Activated CD4-positive, alpha-beta memory T cell treated with anti-CD3 and anti-CD28 coated beads, Interleukin-2, amount 10 ng/mL, durations not matched to agents 7 days and 5 days (primary cell): ENCODE measurements at places on chromosomes 13 and 19. TPM values are rescaled to one million over a fixed set of nuclear protein-coding genes. Genes with fewer than 3 reads are reported as not detected.

GRCh38 chr19:47158879-47159503 is 28.4 kb downstream of the SAE1 start:
- H3K4me1 ChIP-seq: peaks cover 51% of the 10 kb centered on the region
- H3K36me3 ChIP-seq: peaks cover 58% of the 10 kb centered on the region
- H3K27ac ChIP-seq: peak overlapping the region; percentile 85

DNA sequence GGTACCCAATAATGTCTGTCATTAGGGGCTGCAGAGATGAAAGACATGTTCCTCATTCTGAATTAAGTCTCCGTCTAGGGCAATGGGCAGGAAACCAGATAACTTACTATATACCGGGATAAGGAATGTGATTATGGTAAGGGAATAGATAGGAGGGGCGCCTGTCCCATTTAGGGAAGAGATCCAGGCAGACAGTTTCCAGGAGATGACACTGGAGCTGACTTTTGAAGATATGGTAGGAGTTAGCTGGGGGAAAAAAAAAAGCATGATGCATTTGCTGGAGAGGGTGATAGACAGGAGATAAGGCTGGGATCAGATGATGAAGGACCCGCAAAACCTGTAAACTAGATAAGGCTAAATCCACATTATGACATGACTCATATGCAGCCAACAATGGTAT is 340.7 kb downstream of the DCT start:
- peaks cover 2% of the 10 kb centered on the region for H3K27me3 ChIP-seq
- no peaks in the 10 kb centered on the region for H3K36me3 ChIP-seq
- no peak overlapping the region for H3K4me3 ChIP-seq
- H3K27ac ChIP-seq: no peak overlapping the region
- no peak for DNase-seq

DNA sequence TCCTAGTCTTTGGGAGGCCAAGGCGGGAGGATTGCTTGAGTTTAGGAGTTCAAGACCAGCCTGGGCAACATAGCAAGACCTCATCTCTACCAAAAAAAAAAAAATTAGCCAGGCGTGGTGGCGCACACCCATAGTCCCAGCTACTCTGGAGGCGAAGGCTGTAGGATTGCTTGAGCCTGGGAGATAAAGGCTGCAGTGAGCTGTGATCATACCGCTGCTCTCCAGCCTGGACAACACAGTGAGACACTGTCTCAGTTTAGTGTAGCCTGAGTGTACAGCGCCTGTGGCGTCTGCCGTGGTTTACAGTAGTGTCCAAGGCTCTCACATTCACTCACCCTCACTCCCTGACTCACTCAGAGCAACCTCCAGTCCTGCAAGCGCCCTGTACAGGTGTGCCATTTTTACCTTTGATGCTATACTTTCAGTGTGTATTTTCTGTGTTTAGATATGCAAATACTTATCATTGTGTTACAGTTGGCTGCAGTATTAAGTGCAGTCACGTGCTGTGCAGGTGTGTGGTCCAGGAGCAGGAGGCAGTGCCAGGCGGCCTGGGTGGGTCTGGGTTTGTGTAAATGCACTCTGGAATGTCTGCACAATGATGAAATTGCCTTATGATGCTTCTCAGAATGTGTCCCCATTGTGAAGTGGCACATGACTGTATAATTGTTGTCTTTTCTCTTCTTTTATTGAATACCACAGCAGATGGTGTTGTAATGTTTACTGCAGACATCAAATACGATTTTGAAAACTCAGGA is 36.1 kb upstream of the DCUN1D2 start:
- H3K4me1 ChIP-seq: no peaks in the 10 kb centered on the region
- DNase-seq: no peak
- no peak overlapping the region for H3K27ac ChIP-seq

- no peak within 1 kb of the TSS for H3K4me3 ChIP-seq
- no peaks in the 10 kb centered on the region for H3K36me3 ChIP-seq
- H3K27ac ChIP-seq: no peak within 1 kb of the TSS
- no peak for DNase-seq
These were observed at the start of gene KLK8 for GRCh38 chr19:51001515-51001914. KLK8 (minus strand) TSS chr19:51001604; CDS start chr19:51001167, 437 bp downstream.

DNA sequence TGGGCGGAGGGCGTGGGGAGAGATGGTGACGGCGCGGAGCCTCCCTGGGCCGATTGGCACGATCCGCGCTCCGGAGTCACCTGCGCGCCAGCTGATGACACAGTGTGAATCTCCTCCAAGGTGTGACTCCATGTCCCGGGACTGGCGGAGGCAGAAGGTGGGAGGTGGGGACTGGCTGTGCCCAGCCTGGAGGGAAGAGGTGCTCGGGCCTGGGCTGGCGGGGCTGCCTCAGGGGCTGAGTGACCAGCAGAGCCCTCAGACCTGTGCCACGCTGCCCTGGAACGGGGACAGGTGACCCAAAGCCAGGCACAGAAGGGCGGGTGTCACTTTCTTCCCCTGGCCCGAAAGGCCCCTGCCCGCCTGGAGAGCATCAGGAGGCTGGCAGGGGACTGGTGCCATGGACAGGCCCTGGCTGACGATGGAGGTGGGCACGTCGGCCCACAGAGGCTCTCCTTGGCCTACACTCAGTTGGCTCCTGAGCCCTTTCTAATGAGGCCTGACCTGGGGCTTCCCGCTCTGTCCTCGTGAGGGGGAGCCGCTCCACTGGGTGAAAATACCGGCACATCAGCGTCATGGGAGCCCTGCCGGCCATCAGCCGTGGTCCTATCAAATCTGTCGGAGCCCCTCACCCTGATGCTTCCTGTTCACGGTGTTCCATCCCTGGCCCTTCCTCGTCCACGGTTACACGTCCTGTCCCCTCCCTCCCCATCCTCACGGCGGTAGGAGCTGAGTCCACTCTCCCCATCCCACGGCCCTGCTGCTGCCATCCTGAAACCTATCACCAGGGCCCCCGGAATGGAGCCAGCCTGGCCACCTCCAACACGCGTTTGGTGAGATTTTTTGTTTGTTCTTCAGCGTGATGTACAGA is 75.6 kb downstream of the SPACA7 start:
- no peaks in the 10 kb centered on the region for H3K27me3 ChIP-seq
- no peak overlapping the region for H3K27ac ChIP-seq
- peak; percentile 7 for DNase-seq
- no peaks in the 10 kb centered on the region for H3K36me3 ChIP-seq
- no peaks in the 10 kb centered on the region for H3K4me1 ChIP-seq

DNA sequence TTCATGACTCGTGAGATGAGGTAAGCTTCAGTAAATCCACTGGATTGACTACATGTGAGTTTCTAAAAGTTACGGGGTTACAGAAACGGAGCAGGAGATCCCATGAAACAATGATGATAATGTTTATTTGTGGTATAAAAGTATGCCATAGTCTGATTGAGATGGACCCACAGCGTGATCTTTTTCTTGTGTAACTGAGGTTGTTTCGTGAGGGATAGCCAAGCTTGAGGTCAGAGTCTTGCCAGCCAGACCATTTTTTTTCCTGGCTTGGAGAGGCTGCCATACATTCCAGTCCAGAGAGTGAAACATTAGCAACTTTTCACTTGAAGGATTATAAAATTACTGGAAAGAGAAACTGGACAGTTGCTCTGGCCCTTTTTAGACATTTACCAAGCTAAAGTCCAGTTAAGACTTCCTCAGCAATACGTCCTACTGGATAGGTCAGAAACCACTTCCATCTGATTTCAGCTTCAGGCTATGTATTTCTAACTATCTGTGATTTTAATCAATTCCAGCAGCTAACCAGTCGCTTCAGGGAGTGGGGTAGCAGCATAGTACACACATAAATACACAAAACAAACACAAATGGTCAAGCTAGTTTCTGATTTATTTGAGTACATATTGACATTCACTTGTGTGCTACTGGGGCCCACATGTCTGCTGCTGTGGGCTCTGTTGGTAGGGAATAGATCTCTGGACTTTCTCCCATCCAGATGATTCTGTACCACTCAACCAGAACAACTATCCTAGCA is 194.6 kb downstream of the POSTN start:
- no peak overlapping the region for H3K4me3 ChIP-seq
- no peaks in the 10 kb centered on the region for H3K27me3 ChIP-seq
- no peak overlapping the region for H3K27ac ChIP-seq
- H3K4me1 ChIP-seq: no peaks in the 10 kb centered on the region

- DNase-seq: no peak
- H3K36me3 ChIP-seq: peaks cover 5% of the 10 kb centered on the region
- H3K4me1 ChIP-seq: peaks cover 1% of the 10 kb centered on the region
- H3K27ac ChIP-seq: no peak overlapping the region
These were observed 7.0 kb downstream of the KLF5 start for GRCh38 chr13:73065665-73066340.

The ZNF221 gene
- 1.5 TPM for total RNA-seq

The ZNF99 gene
- not detected for total RNA-seq

The OLFM4 gene
- total RNA-seq: not detected
